ENCODE measurements at places on chromosomes 2 and 18.
A peak's percentile ranks its signal among the peaks of the same experiment; 100 is the strongest.

- peak; percentile 86 for DNase-seq
Measured at GRCh38 chr2:136423516-136423996, 305.6 kb upstream of the CXCR4 start.

- DNase-seq = no peak
Measured at GRCh38 chr2:130957915-130958314, 121.2 kb downstream of the ARHGEF4 start.

- no peak for DNase-seq
Measured at GRCh38 chr2:235513984-235514626, 20.3 kb downstream of the AGAP1 start.

DNA sequence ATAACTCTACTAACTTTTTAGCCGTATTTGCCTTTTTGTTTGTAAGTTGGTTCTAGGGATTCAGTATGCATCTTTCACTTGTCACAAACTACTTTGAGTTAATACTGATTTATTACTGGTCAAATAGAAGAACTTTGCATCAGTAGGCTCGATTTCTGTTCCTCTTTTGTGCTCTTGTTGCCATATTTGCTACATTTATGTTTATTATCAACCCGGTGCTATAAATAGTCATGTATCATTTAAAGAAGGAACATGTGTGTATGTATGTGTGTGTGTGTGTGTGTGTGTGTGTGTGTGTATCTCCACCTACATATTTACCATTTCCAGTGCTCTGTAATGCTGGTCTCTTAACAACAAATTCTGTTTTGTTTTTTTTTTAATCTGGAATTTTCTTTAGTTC, 79.6 kb upstream of the B3GNT7 start:
- no peak for DNase-seq

DNA sequence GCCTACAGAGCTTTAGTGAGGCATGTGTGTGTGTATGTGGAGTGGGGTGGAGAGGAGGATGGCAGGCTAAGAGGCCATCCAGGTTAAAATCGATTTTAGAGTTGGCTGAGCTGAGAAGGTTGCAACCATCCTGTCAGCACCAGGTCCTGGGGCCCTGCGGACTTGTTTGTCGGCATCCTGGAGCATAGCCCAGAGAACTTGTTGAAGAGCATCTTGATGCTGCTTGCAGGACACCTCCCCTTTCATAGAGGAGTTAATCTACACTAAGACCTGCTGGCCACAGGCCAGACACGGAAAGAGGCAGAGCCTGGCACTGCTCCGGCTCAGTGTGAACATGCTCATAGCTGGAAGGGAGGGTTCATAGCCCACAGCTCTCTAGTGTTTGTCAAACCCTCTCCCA, 72.1 kb upstream of the RGPD5 start:
- DNase-seq = no peak

GRCh38 chr2:200756618-200757321, 54.9 kb upstream of the BZW1 start:
- no peak for DNase-seq

- no peak for DNase-seq
Measured at GRCh38 chr2:3645745-3646389, 12.1 kb upstream of the ALLC start.

DNA sequence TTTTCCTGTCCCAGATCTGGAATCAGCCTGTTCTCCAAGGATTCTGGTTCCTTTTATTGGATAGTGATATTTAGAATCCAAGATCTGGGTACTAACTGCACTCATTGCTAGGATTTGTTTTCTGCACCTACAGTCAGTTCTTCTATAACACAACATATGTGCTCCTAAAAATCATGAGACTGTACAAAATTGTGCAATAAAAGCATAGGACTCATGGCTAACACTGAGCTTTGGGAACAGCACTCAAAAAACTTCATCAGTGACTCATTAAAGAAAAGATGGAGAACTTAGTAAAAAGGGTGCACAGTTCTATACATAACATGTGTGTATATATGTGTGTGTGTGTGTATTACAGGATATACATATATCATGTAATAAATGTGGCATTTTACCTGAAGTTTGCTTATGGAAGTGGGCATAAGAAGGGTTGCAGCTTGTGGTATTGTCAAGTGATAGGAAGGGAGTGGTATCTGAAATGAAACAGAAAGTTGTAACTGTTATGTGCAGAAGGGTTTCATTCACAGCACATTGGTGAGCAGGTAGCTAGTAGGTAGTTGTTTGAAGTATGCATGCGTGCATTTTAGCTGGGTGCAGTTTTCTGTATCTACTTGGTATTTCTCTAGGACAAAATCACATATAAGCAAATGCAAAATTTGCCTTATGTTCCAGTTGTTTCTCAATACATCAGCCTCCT, 5.9 kb upstream of the SCYGR2 start:
- no peak for DNase-seq

DNA sequence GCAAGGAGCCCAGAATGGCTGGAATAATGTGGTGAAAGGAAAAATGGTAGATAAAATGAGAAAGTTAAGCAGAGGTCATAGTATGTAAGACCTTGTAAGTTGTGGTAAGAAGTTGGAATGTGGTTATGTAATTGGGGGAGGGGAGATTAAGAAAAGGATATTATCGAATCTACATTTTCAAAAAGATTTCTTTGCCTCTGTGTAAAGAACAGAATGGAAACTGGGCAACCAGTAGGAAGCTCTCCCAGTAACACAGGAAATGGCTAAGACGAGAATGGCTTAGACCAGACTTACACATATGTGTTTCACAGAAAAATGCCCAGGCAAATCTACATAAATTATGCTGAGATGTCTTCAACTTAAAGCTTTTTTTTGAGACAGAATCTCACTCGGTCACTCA, 13.2 kb downstream of the MEMO1 start:
- no peak for DNase-seq

DNA sequence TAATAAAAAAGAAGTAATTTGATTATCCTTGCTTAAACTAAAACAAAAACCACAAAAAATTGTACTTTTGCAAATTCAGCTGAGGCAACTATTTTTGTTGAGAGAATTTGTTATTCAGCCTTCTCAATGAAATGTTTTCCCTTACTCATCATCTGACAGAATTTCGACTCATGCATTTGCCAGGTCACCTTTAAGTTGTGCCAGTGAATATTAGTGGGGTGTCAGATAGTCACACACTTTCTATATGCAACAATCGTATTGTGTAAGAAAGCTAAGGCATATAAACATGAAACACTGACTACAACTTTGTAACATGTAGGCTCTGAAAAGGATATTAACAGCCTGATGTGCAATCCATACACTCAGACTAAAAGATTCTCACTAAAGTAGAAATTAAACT, 1653.1 kb upstream of the SLC39A10 start:
- DNase-seq = no peak

GRCh38 chr18:5309888-5310470, 14.5 kb upstream of the ZBTB14 start:
- no peak for DNase-seq

DNA sequence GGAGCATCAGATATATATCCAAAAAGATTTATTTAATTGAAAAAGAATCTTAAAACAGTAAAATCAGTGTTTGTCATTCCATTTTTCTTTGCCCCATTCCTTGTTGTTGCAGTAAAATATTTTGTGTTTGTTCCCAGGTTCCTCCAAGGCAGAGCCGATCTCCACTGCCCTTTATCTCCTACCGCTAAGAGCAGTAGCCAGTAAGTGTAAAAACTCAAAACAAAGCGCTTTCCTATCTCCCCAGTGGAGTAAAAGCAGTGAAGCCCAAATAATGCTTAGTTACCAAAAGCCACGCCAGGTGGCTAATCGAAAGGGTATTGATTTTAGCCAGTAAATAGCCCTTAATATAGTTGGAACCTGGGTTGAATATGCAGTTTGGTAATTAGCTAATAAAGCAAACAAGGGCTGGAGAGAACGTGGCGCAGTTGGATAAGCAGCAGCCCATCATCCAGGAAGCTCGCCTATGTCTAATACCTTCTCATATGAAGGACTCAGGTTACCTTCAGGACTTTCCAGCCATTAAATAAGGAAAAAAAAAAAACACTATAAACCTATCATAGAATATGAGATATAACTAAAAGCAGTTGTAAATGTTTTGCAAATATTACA, 12.4 kb upstream of the GPD2 start:
- DNase-seq = no peak

DNA sequence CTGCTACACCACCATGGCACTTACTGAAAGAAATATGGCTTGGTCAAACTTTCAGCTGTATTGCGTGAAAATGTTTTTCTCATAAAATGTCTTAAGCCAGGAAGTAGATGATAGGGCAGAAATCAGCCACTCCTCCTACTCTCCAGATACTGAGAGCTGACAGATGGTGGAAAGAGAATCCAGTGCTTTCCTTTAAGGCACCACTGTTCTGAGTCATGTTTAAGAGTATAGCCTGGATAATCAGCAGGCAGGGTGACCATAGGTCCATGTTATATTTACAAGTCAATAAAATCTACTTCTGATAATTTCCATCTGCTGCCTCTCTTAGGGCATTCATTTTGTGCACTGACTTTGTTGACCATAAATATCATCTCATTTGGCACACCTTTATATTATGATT, 21.9 kb downstream of the ARPC2 start:
- DNase-seq = no peak

DNA sequence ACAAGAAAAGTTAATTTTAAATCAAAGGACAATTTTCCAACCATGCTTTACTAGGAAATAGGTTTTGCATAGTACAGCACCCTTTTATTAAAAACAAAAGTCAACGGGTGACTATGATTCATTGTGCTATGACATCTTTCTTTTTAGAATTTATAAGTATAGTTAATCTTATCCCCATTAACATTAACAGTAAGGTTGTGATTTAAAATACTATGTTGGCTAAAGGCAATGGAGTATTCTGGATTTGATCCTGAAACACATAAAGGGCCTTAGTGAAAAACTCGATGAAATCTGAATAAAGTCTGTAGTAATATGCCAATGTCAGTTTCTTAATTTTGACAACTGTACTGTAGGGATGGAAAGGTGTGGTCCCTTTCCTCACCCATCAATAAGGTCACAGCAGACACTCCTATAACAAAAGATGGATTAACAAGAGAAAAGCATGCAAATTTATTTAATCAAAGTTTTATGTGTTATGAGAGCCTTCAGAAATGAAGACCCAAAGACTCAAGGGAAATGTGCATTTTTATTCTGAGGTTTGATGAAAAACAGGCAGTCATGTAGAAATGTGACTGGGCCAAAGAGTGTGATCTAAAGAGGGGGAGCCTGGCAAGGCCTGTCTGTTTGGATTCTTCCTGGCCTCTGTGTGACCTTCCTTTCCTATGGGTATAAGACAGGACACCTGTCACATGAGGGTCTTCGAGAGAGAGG, 731.4 kb downstream of the TSN start:
- no peak for DNase-seq

GRCh38 chr2:144780983-144781382, 261.1 kb upstream of the ZEB2 start:
- no peak for DNase-seq

DNA sequence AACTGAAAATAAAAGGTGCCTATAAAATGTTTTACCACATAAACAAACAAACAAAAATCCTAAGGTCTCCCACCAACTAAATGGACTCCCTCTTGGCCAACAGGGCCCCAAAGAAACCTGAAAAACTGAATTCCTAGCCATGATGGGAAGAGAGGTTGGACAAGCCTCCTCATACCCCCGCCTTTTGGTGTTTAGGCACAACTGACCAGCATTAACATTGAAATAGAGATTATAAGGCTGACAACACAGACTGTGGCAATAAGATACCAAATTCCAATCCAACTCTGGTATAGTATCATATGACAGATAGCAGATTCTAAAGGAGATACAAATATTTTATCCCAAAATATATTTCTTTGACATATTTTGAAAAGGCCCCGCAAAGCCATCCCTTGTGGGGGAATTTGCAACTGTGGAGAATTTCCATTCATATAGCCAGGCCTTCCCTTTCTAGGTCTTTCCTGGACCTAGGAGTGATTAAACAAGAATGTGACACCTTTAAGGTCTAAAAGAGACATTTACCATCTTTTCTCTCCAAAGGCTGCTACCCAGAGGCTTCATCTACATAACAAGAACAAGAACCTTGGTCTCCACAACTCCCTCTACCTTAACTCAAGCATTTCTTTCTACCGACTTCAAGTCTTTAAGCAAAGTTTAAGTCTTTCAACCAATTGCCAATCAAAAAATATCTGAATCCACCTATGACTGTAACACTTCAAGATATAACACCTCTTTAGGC, 80.0 kb downstream of the CHN1 start:
- no peak for DNase-seq

GRCh38 chr2:144461308-144461766, 58.6 kb downstream of the ZEB2 start:
- no peak for DNase-seq

- DNase-seq = no peak
Measured at GRCh38 chr2:1678609-1679008, 65.7 kb downstream of the PXDN start.

GRCh38 chr2:182368446-182368845, 58.4 kb downstream of the PDE1A start:
- no peak for DNase-seq

- DNase-seq = no peak
Measured at GRCh38 chr18:79543861-79544385, 135.7 kb upstream of the CTDP1 start.

DNA sequence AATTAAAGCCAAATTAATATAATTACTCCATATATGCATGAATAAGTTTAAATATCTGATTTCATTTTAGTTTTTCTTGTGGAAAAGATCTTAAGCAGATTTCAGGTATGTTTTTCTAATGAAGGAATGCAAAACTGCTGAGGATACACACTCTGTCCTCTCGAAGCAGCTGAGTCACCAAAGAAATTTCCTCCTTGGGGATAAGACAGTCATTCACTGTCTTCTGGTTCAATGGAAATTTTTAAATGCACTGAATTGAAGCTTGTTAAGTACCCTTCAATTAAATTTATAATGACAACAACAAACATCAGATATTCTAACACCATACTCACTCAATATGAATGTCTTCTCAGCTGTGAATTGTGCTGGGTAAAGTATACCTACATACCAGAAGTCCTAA, 101.5 kb upstream of the DNER start:
- DNase-seq = no peak

GRCh38 chr2:65604246-65604645, 171.8 kb upstream of the SPRED2 start:
- DNase-seq = no peak

- DNase-seq = no peak
Measured at GRCh38 chr2:234401426-234401825, 95.5 kb downstream of the ARL4C start.

- DNase-seq = no peak
Measured at GRCh38 chr2:204681412-204681811, 136.1 kb downstream of the PARD3B start.

- no peak for DNase-seq
Measured at GRCh38 chr2:172095905-172096625, 6.6 kb downstream of the DLX2 start.

GRCh38 chr2:225090746-225091145, 48.5 kb upstream of the DOCK10 start:
- DNase-seq = no peak

GRCh38 chr2:28642796-28643195, 108.8 kb upstream of the PPP1CB start:
- DNase-seq = no peak
